ENCODE measurements at places on chromosomes 2 and 18.

DNA sequence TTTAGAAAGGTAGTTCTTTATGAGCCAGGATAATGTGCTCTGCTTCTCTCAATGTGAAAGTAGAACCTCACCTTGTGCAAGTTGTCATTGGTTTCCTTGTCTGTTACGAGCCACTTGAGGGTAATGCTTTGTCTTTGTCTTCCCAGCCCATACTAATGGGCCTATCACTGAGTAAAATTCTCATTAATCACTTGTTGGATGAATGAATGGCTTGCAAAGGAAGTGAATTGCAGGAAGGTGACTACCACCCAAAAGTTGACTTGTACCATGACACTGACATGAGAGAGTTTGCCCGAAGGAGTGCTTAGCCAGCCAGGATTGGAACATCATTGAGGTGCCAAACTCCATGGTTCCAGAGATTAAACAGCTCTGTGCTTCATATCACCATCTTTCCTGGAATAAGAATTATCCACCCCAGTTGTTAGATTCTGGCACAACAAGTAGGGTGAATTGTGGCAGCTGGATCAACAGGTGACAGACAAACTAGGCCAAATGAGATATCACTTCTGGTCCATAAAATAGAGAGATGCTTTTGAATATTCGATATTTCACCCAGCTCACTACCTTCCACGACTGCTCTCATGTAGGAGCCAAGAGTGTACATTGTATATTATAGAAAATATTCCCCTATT, 20.5 kb upstream of the CD28 start:
- no peak for DNase-seq

DNA sequence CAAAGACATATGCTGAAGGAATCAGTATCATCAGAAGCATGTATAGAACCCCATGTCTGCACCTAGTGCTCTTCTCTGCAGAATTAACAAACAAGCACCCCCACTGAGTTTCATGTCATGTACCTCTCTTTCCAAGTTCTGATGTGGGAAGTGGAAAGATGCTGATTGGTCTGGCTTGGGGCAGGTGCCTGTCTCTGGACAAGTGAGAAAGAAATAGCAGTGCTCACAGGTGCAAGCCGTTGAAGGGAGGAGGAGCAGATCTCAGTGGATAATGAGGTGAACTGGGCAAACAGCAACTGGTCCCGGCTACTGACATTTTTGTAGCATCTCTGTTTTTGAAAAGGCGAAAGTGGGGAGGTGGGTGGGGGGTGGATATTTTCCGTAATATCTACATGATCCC, 17.5 kb upstream of the ACVR1 start:
- DNase-seq: no peak

DNA sequence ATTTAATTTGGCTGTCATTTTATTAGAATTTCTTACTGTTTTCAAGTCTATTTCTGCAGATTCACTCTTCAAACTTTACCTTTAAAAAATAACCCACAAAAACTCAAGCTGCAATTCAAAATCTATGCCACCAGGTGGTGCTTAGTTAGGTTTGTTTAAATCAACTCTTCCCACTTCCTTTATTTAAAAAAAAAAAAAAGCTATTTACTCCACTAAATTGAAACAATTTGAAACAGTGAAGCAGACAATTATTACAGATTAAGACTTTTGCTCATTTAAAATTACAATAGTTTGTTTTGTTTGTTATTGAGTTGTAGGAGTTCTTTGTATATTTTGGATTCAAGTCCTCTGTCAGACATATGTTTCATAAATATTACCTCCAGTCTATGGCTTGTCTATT, 300.0 kb downstream of the PDE11A start:
- no peak for DNase-seq

DNA sequence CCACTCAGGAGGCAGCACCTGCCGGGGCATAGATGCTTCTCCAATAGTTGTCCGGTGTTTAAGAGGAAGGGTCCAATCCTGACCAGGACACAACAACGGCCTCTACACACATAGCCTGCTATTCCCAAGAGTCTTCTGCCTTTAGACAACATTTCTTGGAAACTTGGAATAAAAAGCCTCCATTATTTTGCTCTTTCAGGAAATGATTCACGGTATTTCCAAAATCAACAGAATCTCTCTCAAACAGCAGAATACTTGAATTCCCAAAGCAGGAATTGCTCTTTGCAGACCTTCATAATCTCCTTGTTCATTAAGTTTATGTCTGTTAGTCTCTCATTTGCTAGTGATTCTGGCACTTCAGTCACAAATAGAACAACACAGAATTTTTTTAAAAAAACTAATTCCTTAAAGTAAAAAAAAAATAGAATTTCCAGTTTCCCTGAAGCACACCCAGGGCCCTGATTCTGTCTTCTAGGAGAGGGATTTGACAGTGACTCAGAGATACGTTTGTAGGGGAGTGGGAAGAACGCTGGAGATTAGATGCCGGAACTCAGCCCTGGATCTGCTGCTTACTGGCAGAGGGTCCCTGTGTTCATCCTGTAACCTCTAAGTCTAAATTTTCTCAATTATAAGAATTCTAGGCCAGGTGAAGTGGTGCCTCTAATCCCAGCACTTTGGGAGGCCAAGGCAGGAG, 74.7 kb downstream of the NAB1 start:
- DNase-seq: no peak

DNA sequence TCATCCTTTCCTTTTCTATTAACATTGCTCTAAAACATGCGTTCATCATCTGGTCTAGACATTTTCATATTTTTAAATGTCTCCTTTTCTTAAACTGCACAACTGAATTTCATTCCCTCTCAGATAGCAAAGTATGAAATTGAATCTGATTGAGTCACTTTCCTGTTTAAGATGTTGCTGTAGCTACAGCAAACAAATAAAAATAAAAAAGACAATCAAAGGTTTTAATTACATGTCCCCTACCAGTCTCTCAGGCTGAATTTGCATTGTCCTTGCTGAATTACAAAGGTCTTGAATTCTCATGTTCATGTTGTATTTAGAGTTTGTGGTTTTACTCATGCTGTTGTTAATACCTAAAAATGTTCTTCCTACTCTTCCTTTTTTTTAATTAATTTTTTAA, 537.9 kb upstream of the LRATD1 start:
- DNase-seq: no peak

DNA sequence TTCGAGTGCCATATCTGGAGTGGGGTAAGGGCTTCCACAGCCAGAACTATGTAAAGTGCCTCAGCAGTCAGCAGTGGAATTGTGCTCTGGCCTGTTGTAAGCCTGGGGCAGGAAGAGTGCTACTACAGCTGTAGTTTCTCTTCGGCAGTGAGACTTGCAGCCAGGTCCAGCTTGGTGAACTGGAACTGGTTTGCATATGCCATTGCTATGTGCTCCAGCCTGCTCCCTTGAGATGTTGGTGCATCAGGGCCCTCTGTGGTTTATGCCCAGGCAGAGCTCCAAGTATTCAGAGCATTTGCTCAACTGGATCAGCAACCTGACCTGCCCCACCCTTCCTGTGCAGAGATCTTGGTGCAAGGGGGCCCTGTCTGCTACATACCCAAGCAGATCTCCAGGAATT, 47.8 kb downstream of the ZNF804A start:
- no peak for DNase-seq

GRCh38 chr2:182592691-182593393, 123.2 kb upstream of the DNAJC10 start:
- DNase-seq: no peak

Measured in nephron progenitor cell (in vitro differentiated cells).